ENCODE measurements at places on chromosomes 16 and 17.

- DNase-seq = no peak
Measured at GRCh38 chr16:66001432-66001831, 365.1 kb upstream of the CDH5 start.

GRCh38 chr17:27816946-27817345, 16.6 kb upstream of the NOS2 start:
- DNase-seq = no peak

DNA sequence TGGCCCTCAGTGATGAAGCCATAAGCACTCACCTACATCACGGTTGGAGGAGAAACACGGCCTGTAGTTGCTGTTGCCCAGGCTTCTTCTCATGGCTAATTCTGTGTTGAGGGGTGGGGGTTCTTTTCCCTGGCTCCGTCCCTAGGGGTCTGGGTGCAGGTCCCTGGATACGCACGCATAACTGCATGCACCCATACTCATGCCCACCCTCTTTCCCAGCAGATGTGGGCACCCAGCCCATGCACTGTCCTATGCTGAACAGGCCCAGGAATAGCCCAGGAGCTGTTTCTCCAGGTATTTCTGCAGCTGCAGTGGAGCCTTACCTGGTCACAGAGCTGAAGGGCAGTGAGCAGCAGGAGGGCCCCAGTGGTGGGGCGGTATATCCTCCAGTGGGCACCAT, 18.1 kb downstream of the ST6GALNAC1 start:
- no peak for DNase-seq

DNA sequence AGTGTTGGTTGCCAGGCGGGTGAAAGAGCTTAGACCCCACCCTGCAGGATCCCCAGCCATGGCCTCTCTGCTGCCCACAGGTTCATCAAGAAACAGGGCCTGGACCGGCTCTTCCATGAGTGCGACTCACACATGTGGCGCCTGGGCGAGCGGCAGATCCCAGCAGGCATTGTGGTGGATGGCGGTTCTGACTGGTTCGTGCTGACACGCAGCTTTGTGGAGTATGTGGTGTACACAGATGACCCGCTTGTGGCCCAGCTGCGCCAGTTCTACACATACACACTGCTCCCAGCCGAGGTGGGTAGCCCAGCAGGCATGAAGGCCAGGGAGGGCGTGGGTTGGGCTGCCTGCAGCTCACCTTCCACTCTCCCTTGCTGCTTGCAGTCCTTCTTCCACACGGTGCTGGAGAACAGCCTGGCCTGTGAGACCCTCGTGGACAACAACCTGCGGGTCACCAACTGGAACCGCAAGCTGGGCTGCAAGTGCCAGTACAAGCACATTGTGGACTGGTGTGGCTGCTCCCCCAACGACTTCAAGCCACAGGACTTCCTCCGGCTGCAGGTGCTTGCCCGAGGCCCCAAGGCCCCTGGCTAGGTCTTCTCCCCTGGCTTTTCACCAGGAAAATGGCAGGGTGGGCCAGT, 9.9 kb downstream of the XYLT2 start:
- no peak for DNase-seq

DNA sequence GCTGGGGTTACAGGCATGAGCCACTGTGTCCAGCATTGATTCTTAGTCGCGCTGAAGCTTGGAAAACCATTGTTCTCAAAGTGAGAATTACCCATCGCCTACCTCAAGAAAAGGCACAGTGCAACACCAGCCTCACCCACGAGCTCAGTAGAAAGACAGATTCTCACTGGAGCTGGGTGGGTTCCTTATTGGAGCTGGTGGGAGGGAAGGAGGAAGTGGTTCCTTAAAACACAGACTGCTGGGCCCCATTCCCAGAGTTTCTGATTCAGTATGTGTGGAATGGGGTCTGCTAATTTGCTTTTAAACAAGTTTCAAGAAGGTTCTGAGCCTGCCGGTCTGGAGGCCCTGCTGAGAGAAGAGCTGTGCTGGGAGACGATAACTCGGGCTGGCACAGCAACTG, 264.7 kb downstream of the ENGASE start:
- DNase-seq = no peak
